Activated T-cell treated with anti-CD3 and anti-CD28 coated beads for 1 hour (primary cell): ENCODE measurements at places on chromosomes 11 and 22.

DNA sequence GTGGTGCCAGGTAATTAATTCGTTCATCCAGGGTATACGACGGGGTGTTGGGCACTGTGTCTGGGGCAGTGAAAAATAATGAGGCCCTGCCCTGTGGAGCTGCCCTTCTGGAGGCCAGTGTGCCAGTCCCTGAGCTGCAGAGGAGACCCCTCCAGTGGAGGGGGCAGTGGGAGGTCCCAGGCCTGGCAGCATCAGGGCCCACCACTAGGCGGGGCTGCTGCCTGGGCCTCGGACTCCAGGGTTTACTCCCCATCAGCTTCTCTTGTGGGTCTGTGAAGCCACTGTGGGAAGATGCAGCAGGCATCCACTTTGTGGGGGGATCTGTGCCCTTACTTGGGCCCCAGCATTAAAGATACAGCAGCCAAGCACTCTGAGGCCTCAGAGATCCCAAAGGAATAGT, 17.4 kb upstream of the TMPRSS6 start:
- DNase-seq: no peak

DNA sequence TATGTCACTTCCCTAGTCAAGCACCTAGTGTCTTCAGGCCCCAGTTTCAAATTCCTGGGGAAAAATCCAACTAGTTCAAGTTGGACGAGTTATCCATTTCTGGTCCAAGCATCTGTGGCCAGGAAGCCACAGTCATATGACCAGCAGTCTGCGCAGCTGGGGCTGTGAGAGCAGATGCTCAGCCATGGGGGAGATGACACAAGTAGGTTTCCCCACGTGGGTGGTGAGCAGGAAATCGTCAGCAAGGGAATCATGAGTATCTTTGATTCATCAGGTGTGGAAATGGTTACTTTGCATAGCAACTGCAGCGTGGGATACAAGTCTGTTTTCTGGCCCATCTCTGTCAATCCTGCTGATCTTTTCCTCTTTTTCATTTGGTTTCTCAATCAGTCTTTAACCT, 185.3 kb downstream of the C11orf91 start:
- no peak for DNase-seq

DNA sequence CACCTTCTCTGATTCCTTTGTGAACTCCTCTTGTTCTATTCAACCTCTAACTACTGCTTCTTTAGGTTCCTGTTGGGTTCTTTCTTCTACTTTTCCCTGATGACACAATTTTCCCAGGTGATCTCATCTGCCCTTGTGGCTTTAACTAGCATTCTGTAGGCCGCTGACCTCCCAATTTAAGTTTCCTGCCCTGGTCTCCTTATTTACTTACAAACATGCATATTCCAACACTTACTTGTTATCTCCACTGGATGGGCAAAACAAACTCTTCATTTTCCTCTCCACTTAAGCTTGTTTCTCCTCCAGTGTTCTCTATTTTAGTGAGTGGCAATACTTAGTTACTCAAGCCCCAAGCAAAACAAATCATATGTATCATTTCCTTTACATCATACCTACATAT, 734.5 kb downstream of the METTL15 start:
- DNase-seq: no peak

DNA sequence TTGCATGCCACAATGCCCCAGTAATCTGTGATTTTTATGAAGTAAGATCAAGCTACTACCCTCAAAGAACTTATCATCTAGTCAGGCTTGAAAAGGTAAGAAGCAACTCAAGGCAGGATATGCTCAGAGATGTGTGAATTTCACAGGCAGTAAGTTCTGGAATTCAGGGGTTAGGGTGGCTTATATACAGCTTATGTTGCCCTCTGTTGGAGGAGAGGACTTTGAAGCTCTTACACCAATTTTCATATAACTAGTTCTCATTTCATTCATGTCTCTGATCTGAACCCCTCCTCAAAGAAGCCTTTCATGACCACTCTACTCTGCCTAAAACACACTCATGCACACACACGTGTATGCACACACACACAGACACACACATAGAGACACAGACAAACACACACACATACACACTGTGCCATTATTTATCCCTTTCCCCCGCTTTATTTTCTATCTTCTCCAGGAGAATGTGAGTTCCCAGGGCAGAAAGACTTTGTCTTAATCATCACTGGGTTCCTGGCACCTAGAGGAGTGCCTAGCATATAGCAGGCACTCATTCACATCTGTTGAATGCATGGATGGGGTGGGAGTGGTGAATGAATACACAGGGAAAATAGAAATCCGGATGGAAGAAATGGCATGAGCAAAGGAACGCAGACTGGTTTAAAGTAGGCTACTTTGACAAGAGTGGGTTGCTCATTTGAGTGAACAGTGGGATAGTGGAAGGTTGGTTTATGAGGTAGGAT, 220.7 kb upstream of the ZBED5 start:
- DNase-seq: no peak

GRCh38 chr11:8296872-8297271, 33.2 kb upstream of the LMO1 start:
- no peak for DNase-seq
